ENCODE measurements at places on chromosomes 1 and 21.

DNA sequence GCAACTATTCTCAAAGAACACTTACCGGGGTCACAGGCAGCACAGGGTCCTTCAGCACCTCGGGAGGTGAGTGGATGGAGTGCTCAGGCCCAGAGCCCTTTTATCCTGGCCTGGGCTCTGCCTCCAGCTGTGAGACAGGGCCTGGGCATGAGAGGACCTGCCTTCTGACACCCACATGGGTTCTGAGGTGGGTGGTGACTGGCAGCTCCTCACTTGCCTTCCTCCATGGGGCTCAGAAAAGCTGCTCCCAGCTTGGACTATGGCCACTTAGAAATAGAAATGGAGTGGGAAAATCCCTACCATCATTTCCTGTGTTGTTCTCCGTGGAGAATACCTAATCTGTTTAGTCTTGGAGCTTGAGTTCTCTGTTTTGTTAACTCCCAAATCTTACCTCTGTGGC lies at the start of gene LCE1C:
Gene LCE1C (minus strand): TSS at position 76 of the 400 bp plus-strand sequence. CDS start 1,173 bp downstream, outside the sequence.
- no peak for DNase-seq

- DNase-seq, result no peak
Observed at GRCh38 chr1:48917901-48918603, 141.4 kb upstream of the BEND5 start.

DNA sequence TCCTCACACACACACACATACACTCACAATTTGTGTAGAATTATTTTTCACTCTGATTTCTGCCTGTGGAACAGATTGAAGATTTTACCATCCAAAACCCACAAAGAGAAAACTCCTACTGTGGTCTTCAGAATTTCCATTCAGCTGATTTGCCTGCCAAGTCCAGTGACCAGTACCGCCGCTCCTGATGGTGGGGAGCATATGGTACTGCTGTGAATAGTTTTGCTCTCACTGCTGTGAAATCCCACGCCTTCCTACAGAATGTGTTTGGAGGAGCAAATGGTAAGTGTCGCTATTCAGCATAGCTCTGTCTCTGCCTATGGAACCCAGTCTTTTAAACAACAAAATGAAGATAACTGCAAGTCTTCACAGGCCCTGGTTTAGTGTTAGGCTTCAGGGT lies 629.5 kb downstream of the LMO4 start:
- DNase-seq, result no peak

DNA sequence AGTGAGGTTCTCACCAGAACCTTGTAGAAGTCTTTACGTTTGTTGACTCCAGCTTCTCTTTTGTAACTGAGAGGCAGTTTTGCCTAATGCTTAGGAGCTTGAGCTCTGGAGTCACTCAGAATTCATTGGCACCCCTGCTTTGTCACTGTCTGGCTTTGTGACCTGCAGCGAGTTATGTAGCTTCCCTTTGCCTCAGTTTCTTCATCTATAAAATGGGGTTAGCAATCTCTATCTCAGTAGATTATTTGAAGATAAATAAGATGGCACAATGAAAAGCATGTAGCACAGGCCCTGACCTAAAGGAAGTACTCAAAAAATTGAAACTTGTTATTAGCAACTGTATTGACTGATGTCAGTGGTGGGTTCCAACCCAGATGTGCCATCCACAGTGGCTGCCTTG lies 8.1 kb downstream of the DHDDS start:
- DNase-seq, result no peak

DNA sequence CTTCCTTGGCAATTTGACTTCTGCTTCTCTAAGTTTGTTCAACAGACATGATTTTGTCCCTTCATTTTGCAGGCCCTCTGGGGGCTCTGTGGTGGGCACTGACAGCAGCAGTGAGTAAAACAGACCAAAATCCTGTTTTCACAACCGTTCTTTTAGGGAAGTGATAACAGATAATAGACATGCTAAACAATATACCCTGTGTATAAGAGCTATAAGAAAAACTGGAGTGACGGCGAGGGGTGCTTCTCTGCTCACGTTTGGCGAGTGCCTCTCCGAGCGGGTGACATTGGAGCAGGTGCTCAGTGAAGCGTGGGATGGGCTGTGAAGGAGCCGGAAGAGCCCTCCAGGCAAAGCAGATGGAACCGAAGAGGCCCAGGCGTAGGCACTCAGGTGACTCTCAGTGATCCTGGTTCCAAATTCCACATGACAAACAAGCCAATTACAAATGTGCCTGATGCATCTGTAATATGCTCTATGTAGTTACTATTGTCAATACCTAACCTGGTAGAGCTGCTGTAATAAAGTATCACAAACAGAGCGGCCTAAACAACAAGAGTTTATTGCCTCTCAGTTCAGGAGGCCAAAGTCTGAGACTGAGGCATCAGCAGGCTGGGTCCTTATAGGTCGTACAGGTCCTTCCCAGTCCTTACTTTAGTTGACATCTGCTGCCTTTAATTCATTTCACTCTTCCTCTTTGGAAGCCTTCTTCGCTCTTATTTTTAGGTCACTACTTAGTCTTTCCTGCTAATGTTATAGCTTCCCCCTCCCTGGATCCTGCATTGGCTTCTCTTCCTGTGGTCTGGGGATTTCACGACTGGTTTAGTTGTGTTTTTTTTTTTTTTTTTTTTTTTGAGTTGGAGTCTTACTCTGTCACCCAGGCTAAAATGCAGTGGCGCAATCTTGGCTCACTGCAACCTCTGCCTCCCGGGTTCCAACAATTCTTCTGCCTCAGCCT lies 20.1 kb downstream of the OR2B11 start:
- no peak for DNase-seq

DNA sequence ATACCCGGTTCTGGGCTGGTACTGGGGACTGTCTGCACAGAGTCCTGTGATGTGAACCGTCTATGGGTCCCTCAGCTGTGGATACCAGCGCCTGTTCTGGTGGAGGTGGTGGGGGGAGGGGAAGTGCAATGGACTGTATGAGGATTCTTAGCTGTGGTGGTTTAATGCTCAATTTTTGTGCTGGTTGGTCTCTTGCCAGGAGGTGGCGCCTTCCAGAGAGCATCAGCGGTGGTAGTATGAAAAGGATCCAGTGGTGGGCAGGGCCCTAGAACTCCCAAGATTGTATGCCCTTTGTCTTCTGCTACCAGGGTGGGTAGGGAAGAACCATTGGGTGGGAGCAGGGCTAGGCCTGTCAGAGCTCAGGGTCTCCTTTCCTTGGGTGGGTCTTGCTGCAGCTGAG lies 89.4 kb upstream of the B3GALT2 start:
- no peak for DNase-seq

DNA sequence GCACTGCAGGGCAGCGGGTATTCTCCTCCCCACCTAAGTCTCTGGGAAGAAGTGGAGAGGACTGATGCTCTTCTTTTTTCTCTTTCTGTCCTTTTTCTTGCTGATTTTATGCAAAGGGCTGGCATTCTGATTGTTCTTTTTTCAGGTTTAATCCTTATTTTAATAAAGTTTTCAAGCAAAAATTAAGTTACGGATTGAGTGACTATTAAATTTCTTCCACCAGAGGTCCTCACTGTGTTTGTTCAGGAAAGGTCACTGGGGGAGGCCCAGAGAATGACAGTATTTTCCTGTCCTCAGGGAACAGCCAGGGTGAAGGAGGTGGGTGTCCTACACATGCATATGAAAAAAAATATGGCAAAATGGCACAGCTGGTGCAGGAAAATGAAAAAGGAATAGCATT lies 4.4 kb upstream of the ELF3 start:
- DNase-seq, result no peak

GRCh38 chr1:30084909-30085571 lies 638.3 kb downstream of the MATN1 start:
- no peak for DNase-seq

GRCh38 chr1:7960165-7960564 lies 1.3 kb upstream of the PARK7 start:
- DNase-seq, result no peak

DNA sequence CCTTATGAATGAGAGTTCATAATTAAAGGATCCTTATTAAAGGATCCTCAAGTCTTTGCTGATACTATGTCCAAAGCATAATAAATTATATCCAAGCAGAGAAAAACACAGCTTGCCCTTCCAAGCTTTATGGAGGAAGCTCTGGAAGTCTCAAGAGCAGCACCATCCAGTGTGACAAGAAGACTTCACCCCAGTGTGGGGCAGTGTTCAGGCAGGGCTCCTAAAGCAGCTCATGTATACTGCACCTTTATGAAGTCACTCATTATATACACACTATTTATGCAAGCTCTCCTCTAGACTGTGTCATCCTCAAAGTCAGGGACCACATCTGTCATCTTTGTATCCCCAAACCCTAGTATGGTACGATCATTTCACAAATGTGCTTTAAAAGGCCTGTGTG lies 11.9 kb upstream of the CCN1 start:
- DNase-seq, result no peak

GRCh38 chr1:196142111-196142640 lies 466.1 kb downstream of the KCNT2 start:
- no peak for DNase-seq

- DNase-seq, result no peak
Observed at GRCh38 chr1:223437151-223437550, 43.9 kb downstream of the CCDC185 start.

- peak; percentile 28 for DNase-seq
Observed at GRCh38 chr1:112674986-112675727, 698 bp downstream of the MOV10 start.

GRCh38 chr1:23449306-23449705 lies 24.8 kb upstream of the TCEA3 start:
- DNase-seq, result no peak
